Cardiac muscle cell (in vitro differentiated cells and primary cell): ENCODE measurements at places on chromosomes 12 and 14. TPM values are rescaled to one million over a fixed set of nuclear protein-coding genes. Genes with fewer than 3 reads are reported as not detected.
A peak's percentile ranks its signal among the peaks of the same experiment; 100 is the strongest.

GRCh38 chr12:40769846-40770245 lies 77.6 kb downstream of the CNTN1 start:
- no peaks in the 10 kb centered on the region for H3K36me3 ChIP-seq
- no peaks in the 10 kb centered on the region for H3K27me3 ChIP-seq
- no peaks in the 10 kb centered on the region for H3K4me1 ChIP-seq
- DNase-seq: no peak

Gene THTPA
- polyA plus RNA-seq: 31.3 and 45.2 TPM in 2 replicates

Gene KLRC4
- not detected in 2 replicates for polyA plus RNA-seq

GRCh38 chr14:89342049-89342448 lies 75.0 kb downstream of the FOXN3 start:
- no peak overlapping the region for H3K4me3 ChIP-seq
- H3K27ac ChIP-seq: no peak overlapping the region
- H3K36me3 ChIP-seq: no peaks in the 10 kb centered on the region
- no peak for DNase-seq
- H3K4me1 ChIP-seq: peaks cover 9% of the 10 kb centered on the region

Gene ALX1
- 5.9 and 9.7 TPM in 2 replicates for polyA plus RNA-seq

DNA sequence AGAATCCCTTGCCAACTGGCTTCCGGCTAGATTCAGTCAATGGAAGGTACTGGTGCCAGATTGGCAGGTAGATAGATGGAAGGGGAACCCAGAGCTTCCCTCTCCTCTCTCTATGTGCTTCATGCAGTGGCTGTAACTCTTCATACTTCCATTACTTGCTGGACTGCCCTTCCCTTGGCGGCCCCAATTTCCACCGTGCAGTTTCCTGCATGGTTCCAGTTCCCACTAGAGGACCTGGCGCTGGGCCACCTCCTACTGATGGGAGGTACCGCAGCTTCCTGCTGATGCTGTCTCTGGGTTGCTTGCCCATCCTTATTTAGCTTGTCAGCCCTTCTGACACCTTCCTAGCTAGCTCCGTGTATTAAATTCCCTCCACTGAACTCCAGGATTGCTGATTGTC lies 226.4 kb downstream of the ANO2 start:
- peaks cover 15% of the 10 kb centered on the region for H3K4me1 ChIP-seq
- H3K36me3 ChIP-seq: no peaks in the 10 kb centered on the region
- no peaks in the 10 kb centered on the region for H3K27me3 ChIP-seq
- no peak overlapping the region for H3K4me3 ChIP-seq
- DNase-seq: no peak
- no peak overlapping the region for H3K27ac ChIP-seq

- no peak overlapping the region for H3K4me3 ChIP-seq
- no peaks in the 10 kb centered on the region for H3K27me3 ChIP-seq
- no peak overlapping the region for H3K27ac ChIP-seq
- no peaks in the 10 kb centered on the region for H3K4me1 ChIP-seq
- H3K36me3 ChIP-seq: no peaks in the 10 kb centered on the region
- DNase-seq: no peak
These were observed 303.4 kb downstream of the SEC23A start for GRCh38 chr14:38799671-38800070.

Gene TRMT5
- 6.5 and 8.9 TPM in 2 replicates for polyA plus RNA-seq

GRCh38 chr14:79820866-79821535 lies 390.3 kb downstream of the DIO2 start:
- peaks cover 5% of the 10 kb centered on the region for H3K4me1 ChIP-seq
- no peak overlapping the region for H3K4me3 ChIP-seq
- H3K36me3 ChIP-seq: no peaks in the 10 kb centered on the region
- H3K27me3 ChIP-seq: no peaks in the 10 kb centered on the region
- H3K27ac ChIP-seq: no peak overlapping the region

Gene NANOG
- 0.24 TPM in 1 of 2 replicates, not detected in the other for polyA plus RNA-seq

- no peak overlapping the region for H3K4me3 ChIP-seq
- DNase-seq: no peak
- no peaks in the 10 kb centered on the region for H3K4me1 ChIP-seq
- no peaks in the 10 kb centered on the region for H3K27me3 ChIP-seq
- H3K36me3 ChIP-seq: no peaks in the 10 kb centered on the region
- no peak overlapping the region for H3K27ac ChIP-seq
These were observed 75.5 kb upstream of the RBM19 start for GRCh38 chr12:114041590-114041989.

GRCh38 chr12:98653866-98654493 lies 8.9 kb downstream of the APAF1 start:
- peak; percentile 47 for DNase-seq
- H3K4me1 ChIP-seq: no peaks in the 10 kb centered on the region
- H3K4me3 ChIP-seq: no peak overlapping the region

- H3K36me3 ChIP-seq: no peaks in the 10 kb centered on the region
- H3K4me3 ChIP-seq: no peak overlapping the region
- peaks cover 3% of the 10 kb centered on the region for H3K27me3 ChIP-seq
- DNase-seq: no peak
- H3K4me1 ChIP-seq: peaks cover 12% of the 10 kb centered on the region
- H3K27ac ChIP-seq: no peak overlapping the region
These were observed 266.6 kb downstream of the ADGRD1 start for GRCh38 chr12:131220331-131220685.

DNA sequence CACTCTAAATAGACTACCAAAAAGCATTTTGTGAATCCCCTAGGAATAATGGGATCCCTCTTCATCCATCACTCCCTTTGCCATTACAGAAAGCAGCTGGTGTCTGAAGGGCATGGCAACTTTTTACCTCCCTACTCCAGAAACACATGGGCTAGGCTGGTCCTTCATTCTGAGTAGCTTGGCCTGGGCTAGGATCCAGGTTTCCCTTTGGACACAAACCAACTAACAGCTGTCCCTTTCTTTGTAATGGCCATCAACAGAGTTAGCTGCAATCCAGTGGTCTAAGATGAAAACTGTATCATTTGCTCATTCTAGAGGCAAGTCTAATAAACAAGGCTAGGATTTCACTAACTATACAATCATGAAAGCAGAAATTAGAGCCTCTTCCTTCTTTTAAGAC lies 7.4 kb downstream of the GRIN2B start:
- no peaks in the 10 kb centered on the region for H3K4me1 ChIP-seq
- H3K27ac ChIP-seq: no peak overlapping the region
- no peak overlapping the region for H3K4me3 ChIP-seq
- H3K36me3 ChIP-seq: no peaks in the 10 kb centered on the region

Gene SPIC
- polyA plus RNA-seq: not detected in 2 replicates

Gene EPYC
- not detected in 2 replicates for polyA plus RNA-seq

Gene MTHFD1
- polyA plus RNA-seq: 63.6 and 73.1 TPM in 2 replicates

DNA sequence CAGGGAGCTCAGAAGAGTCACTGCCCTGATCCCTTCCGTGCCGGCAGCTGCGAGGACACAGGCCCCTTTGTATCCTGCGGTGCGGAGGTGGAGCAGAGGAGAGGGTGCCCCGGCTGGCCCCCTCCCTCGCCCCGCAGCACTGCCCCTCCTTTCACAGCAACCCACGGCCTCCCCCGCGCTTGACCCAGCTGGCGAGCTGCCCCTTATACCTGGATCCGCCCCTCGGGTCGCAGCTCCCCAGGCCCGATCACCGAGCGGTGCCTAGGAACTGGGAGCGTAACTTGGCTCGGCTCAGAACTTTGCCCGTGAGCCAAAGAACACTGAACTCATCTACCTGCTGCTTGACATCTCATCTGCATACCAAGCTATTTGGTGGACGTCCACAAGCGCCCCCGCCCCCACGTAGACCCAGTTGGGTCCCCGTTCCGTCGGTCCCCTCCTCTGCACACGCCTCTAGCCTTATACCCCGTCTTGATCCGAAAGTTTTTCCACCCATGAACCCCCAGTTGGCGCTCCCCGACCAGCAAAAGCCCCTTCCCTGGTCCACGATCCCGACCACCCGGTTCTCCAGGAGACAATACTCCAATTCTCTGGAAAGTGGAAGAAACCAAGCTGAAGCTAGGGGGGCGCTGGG lies 697 bp upstream of the DNAJC14 start:
- no peaks in the 10 kb centered on the region for H3K36me3 ChIP-seq
- H3K4me1 ChIP-seq: no peaks in the 10 kb centered on the region
- no peak for DNase-seq
- peak overlapping the region; percentile 97 for H3K27ac ChIP-seq
- H3K4me3 ChIP-seq: peak overlapping the region; percentile 66

DNA sequence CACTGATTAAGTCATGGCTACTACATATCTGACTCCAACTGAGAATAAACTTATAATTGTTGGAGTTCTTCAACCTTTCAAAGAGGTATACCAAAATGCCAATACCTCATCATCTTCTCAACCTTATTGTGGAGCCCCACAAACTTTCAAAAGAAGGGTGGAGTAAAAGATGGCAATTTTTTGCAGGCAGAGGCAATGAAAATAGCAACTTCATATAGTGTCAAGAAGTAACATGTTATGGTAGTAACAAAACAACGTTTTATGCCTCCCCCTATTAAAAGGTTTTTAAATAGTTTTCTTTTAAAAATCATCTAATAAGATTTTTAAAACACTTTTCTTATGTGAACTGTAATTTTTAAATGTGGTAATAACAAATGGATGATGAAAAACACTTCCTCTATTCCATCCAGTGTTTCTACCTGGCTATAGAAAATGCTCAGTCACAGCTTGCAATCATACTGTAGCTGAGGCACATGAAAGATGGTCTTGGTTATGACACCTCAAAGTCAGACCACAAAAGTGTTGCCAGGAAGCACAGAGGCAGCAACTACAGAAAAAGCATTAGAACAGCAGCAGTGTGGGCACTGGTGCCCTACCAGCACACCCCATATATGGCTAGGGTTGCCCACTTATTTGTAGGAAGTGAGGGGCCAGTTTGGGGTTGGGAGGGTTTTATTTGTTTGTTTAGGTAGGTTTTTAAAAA lies 7.0 kb downstream of the PPP1R12A start:
- H3K27ac ChIP-seq: peak overlapping the region; percentile 14
- DNase-seq: no peak
- H3K36me3 ChIP-seq: no peaks in the 10 kb centered on the region
- H3K27me3 ChIP-seq: no peaks in the 10 kb centered on the region
- H3K4me3 ChIP-seq: no peak overlapping the region
- peaks cover 9% of the 10 kb centered on the region for H3K4me1 ChIP-seq

GRCh38 chr12:54993181-54993835 lies 8.7 kb upstream of the TESPA1 start:
- H3K27me3 ChIP-seq: no peaks in the 10 kb centered on the region
- no peak overlapping the region for H3K4me3 ChIP-seq
- no peaks in the 10 kb centered on the region for H3K36me3 ChIP-seq
- H3K27ac ChIP-seq: no peak overlapping the region
- DNase-seq: peak; percentile 78

- H3K36me3 ChIP-seq: no peaks in the 10 kb centered on the region
- H3K27ac ChIP-seq: no peak overlapping the region
- no peaks in the 10 kb centered on the region for H3K4me1 ChIP-seq
- H3K4me3 ChIP-seq: no peak overlapping the region
These were observed 757 bp downstream of the SLC39A5 start for GRCh38 chr12:56230432-56231183.

Gene AICDA
- not detected in 2 replicates for polyA plus RNA-seq

Gene TTC7B
- polyA plus RNA-seq: 64.2 and 75.8 TPM in 2 replicates

Gene SDR9C7
- 0.07 and 1.2 TPM in 2 replicates for polyA plus RNA-seq

Gene VRTN
- 1.3 and 3.0 TPM in 2 replicates for polyA plus RNA-seq

GRCh38 chr14:47277703-47278102 lies 397.7 kb downstream of the MDGA2 start:
- H3K4me3 ChIP-seq: no peak overlapping the region
- peak; percentile 4 for DNase-seq
- no peaks in the 10 kb centered on the region for H3K27me3 ChIP-seq
- no peaks in the 10 kb centered on the region for H3K36me3 ChIP-seq
- H3K4me1 ChIP-seq: no peaks in the 10 kb centered on the region

- H3K4me1 ChIP-seq: no peaks in the 10 kb centered on the region
- H3K27ac ChIP-seq: no peak overlapping the region
- no peaks in the 10 kb centered on the region for H3K36me3 ChIP-seq
- no peak for DNase-seq
- H3K4me3 ChIP-seq: no peak overlapping the region
These were observed 37.4 kb downstream of the DAD1 start for GRCh38 chr14:22551605-22551997.

DNA sequence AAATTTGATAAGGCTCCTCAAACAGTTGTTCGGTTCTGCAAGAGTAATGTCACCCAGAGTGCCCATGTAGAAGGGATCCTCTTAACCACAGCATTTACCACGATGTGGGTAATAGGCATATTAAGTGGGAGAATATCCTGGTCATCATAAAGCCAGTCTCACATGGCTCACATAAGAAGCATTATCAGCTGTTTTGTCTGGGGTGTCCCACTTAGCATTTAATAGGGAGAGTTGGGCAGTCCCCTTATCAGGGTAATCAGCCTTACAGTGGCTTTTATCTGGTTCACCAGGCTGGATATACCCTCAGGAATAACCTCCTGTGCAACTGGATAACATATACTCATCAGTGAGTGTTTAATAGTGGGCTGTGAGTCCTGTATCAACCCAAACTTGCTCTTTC lies 12.9 kb upstream of the TMEM263 start:
- H3K27me3 ChIP-seq: no peaks in the 10 kb centered on the region
- H3K27ac ChIP-seq: no peak overlapping the region
- peaks cover 19% of the 10 kb centered on the region for H3K4me1 ChIP-seq
- no peaks in the 10 kb centered on the region for H3K36me3 ChIP-seq

DNA sequence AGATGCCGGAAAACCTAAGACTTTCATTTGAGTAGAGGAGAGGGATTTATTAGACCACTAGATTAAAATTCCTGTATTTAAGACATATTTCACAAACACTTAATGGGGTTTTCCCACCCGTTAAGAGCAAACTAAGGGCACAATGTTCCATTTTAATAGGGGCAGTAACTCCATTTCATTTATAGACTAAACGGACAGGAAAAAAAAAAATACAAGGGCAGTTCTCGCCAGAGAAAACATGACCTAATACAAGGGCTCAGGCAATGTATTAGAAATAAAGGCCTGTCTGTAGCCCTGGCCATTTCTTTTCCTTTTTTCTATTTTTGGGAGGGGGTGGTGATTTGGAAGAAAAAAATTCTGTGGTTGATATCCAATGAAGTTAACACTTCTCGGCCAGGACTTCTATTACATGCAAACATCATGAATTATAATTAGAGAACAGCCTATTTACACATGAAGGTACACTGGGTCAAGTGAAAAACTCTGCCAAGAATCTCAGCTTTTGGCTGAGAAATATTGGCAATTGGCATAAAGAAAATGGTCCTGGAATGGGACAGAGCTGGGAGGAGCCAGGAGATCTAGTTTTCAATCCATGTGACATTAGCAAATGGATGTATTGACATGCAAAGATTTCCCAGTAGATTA lies 641.1 kb upstream of the TBX3 start:
- no peaks in the 10 kb centered on the region for H3K4me1 ChIP-seq
- no peak overlapping the region for H3K27ac ChIP-seq
- no peak overlapping the region for H3K4me3 ChIP-seq
- DNase-seq: no peak

Gene TRPV4
- 2.4 and 6.4 TPM in 2 replicates for polyA plus RNA-seq

Gene GSC
- 0.24 TPM in 1 of 2 replicates, not detected in the other for polyA plus RNA-seq

DNA sequence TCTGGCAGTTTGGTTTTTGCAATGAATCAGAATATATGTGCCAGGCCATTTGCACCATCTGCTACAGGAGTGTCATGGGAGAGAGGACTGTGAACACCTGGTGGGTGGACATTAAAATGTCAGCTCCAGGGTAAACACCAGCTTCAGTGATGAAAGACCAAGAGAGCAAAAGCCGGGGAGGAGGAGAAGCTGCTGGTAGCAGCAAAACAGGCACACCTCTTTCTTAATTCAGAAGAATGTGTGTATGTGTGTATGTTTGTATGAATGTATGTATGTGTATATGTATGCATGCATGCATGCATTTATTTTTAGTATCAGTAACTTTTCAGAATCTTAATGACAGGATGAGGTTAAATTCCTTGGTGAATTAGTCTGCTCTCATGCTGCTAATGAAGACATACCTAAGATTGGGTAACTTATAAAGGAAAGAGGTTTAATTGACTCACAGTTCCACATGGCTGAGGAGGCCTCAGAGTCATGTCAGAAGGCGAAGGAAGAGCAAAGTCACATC lies 357.4 kb upstream of the PRICKLE1 start:
- H3K27me3 ChIP-seq: no peaks in the 10 kb centered on the region
- peaks cover 9% of the 10 kb centered on the region for H3K4me1 ChIP-seq
- no peak overlapping the region for H3K4me3 ChIP-seq
- no peaks in the 10 kb centered on the region for H3K36me3 ChIP-seq
- H3K27ac ChIP-seq: no peak overlapping the region
- DNase-seq: no peak

Gene SYT10
- 0.45 and 1.4 TPM in 2 replicates for polyA plus RNA-seq
